ENCODE measurements at places on chromosomes 13 and 19.

DNA sequence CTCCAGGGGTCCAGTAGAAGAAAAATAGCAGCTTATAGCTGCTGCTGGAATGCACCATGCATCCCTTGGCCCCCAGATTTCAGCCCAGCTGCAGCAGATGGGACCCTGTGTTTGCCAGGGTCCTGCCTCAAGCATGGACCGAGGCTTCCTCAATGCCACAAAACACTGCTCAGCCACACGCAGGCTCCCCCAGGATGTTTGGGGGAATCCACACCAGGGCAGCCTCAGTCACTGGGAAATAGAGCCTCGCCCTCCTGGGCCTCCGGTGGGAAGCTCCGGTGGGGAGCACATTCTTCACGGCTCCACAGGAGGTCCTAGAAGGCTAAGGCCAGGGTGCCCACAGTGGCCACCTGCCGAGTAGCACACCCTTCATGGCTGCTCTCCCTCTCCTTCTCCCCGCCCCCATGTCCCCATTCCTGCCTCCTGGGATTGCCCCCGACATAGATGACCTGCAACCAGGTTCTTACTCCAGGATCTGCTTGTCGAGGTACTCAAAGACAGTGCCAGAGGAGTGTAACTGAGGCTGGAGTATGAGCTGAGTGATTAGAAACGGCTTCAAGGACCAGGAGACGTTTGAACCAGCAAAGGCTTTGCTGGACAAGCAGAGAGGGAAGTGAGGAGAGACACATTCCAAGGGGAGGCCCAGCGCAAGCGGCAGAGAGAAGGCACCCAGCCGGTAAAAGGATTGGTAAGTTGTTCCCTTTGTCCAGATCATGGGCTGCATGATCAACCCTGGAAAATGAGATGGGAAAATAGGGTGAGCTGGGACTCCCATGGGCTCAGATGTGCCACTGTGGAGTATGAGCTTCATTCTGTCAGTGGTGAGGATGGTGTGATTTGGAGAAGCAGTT is 110.7 kb upstream of the UQCRFS1 start:
- no peak for DNase-seq

DNA sequence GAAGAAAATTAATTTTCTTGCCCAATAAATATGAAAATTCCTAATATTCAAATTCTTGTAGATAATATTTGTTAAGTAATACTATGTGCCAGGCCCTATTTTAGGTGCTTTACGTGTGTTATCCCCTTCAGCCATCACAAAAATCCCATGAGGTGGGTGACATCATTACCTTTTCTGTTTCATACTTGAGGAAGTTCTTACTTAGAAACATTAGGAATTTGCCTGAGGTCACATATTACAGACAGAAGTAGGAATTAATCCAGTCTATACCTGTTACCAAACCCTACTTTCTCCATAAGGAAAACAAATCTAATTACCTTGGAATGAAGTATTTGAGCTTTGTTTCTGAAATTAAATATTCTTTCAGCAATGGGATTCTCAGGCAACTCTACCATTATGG is 336.1 kb downstream of the GPC6 start:
- no peak for DNase-seq

- no peak for DNase-seq
Measured at GRCh38 chr13:60869941-60870613, 473.1 kb downstream of the TDRD3 start.

DNA sequence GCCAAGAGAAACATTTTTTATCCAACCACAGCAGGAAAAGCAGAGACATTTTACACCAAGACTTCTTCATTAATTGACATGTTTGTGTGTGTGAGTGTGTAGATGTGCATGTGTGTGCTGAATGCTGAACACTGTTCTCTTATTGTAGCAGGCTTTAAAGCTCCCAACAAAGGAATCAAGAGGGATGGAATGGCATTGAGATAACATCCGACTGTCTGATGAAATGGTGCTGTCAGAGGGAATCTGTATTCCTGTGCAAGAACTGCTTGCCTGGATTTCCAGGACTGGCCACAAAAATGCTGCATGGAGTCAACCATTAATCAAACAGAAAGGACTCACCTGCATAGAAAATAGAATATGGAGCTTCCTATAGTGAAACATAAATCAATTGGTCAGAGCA is 354.0 kb downstream of the UQCRFS1 start:
- DNase-seq = no peak

DNA sequence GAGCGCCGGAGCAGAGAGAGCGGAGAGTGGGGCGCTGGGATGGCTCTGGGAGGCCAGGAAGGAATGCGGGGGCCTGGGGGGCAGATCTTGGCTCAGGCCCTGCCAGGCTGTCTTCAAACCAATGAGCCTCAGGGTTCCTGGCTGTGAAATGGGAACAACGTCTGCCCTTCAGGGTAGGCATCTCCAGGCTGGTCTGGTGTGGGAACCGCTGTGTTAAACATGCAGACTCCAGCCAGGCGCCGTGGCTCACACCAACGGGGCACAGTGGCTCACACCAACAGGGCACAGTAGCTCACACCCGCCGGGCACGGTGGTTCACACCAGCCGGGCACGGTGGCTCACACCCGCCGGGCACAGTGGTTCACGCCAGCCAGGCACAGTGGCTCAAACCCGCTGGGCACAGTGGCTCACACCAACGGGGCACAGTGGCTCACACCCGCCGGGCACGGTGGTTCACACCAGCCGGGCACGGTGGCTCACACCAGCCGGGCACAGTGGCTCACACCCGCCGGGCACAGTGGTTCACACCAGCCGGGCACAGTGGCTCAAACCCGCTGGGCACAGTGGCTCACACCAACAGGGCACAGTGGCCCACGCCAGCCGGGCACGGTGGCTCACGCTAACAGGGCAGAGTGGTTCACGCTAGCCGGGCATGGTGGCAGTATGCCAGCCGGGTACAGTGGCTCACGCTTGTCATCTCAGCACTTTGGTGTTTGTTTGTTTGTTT is 40.1 kb downstream of the EFNA2 start:
- no peak for DNase-seq
